Activated B cell treated with CpG ODN at 0.5 μM for 24 hours (primary cell): ENCODE measurements at places on chromosomes 5 and 9. TPM values are rescaled to one million over a fixed set of nuclear protein-coding genes. Genes with fewer than 3 reads are reported as not detected.

TXNDC8 gene
- total RNA-seq, result not detected in 2 replicates

PCDHA5 gene
- not detected in 2 replicates for total RNA-seq

XRCC4 gene
- 8.1 and 8.5 TPM in 2 replicates for total RNA-seq

GRCh38 chr9:137299938-137300337 is 2.1 kb downstream of the NRARP start:
- no peak for DNase-seq

GRCh38 chr9:137437691-137438590 is 3.2 kb downstream of the ENTPD8 start:
- DNase-seq, result no peak

GRCh38 chr5:168879929-168880328 is 300.8 kb upstream of the PANK3 start:
- no peak for DNase-seq

DNA sequence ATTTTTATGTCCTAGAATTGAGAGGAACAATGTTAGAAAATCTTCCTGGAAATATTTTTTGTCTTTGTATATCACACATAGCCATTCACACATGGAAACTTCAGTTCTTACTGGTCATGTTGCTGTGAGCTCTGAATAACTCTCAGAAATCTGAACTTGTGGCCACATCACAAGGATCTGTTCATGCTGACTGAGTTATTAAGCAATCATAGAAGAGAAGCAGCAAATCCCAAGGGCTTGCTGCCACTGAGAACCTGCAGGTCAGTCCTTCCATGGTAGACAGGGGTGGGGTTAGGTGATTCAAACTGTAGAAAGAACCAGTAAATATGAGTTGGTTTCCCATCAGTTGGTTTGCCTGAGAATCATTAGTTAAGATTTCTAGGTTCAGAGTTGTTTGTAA is 27.6 kb downstream of the SGCD start:
- no peak for DNase-seq

DNA sequence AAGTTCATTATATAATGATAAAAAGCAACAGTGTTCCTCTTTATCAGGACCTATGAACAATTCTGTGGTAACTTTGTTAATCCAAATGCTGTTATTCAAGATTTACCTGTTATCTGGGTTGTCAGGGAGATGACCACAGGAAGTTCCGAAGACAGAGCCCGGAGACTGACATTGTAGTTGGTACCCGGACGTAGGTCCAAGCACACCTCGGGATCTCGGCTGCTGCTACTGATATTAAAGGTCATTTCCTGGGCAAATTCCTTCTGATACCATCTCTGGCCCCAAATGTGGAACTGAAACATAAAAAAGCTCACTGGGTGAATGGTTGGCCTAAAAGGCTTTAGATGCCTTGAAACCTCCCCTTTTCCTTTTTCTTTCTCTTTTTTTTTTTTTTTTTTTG is 96.7 kb downstream of the SUSD1 start:
- DNase-seq, result no peak

GRCh38 chr5:42948961-42949347 is 91.2 kb downstream of the ANXA2R start:
- no peak for DNase-seq

DNA sequence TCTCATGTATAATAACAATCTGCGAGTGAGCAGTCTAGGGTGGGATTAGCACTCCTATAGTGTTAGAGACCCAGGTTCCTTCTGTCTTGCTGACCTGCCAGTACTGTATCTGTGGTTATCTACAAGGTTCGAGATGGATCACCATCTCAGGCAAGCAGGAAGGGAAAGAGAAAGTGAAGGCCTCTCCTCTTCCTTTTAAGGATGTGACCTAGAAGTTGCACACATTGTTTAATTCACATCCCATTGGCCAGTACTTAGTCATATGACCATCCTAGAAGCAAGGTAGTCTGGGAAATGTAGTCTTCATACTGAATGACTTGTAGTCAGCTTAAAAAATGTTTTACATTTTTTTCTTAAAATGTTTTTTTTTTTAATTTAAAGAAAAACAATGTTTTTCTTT is 168.6 kb downstream of the CARTPT start:
- DNase-seq, result no peak

DNA sequence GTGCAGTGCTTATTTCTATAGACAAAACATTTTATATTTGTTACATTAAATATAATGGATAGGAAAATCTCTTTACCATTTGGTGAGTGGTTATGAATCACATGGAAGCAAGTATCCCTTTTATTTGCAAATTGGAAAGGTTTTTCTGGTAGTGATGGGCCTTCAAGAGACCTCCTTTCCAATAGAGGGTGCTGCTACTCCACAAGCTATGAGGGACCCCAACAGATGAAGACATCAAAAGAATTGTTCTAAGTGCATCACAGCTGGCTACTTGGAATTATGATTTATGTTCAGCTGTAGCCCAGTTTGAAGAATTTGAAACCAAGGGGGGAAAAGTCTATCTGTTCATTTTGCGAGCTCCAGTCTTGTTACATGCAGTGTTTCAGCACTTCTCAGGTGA is 493.7 kb upstream of the SGCD start:
- DNase-seq, result no peak

DNA sequence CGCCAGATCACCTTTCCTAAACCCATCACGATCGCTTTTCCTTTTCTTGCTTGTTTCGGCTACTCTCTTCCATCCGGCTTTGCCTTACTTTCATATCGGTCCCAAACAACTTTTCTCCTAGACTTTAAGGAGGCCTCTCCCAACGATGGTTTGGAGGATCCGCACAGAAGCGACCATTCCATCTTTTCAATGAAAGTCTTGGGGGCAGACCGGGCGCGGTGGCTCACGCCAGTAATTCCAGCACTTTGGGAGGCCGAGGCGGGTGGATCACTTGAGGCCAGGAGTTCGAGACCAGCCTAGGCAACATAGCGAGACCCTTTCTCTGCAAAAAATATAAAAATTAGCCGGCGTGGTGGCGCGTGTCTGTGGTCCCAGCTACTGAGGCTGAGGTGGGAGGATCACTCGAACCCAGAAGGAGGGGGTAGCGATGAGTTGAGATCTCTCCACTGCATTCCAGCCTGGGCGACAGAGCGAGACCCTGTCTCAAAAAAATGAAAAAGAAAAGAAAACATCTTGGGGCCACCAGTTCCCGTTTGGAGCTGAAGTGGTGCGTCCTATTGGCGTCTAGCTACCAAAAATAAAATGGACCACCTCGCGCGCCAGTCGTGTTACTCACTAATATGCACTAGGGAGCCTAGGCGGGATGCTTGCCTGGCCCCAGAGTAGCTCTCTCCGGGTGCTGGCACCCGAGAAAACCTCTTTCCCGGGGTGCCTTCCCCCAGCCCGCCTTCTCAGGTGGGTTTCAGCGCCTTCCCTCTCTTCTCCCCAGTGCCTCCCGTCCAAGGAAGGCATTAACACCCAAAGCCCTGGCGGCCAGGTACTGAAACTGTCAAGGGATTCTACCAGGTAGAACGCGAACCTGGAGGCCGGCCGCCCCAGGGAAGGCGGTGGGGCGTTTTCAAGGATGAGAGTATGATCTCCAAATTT is 800 bp upstream of the AP3B1 start:
- DNase-seq, result peak; percentile 56
